Pulmonary artery endothelial cell (primary cell): ENCODE measurements at places on chromosomes 7 and 10.

- DNase-seq, result no peak
These were observed 37.7 kb upstream of the GOLGA7B start for GRCh38 chr10:97811958-97812357.

- no peak for DNase-seq
These were observed 35.1 kb downstream of the LANCL2 start for GRCh38 chr7:55400191-55400590.

- DNase-seq, result no peak
These were observed 3.2 kb upstream of the VGF start for GRCh38 chr7:101168412-101169049.

- no peak for DNase-seq
These were observed 46.9 kb downstream of the AHCYL2 start for GRCh38 chr7:129271500-129272355.

DNA sequence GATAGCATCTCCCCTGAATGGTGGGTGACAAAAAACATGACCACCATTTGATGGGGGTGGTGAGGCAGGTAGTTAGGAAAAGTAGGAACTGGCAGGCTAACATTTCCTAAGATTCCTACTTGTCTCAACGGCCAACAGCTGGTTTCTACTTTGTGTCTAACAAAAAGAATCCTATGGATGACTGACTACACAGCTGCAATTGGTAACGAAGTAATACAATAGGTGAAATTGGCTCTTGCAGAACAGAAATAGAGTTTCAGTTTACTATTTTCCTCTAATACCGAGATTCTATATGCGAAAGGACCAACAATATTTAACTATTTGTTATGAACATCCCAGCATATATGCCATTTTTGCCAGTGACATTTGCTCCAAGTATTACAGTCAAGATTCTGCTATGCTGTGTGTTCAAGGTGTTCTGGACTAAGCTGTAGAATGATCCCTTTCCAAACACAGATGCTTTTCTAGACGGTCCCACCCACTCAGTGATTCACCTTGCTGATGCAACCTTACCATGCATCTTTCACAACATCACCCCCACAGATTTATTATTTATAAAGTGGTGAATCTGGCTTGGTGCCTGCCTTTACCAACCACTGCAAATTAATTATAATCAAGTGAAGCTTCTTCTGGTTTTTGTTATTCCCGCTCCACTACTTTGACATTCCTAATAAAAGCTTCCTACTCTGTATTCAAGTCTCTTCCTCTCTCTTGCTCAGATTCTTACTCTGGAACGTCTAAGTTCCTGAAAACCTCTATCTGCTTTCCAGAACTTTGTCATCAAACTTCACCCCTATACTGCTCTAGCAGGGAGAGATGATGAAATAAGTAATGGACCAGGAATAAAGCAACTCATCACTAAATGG, 16.8 kb downstream of the BBIP1 start:
- DNase-seq, result no peak

GRCh38 chr10:77244746-77245145, 392.9 kb downstream of the KCNMA1 start:
- no peak for DNase-seq

- no peak for DNase-seq
These were observed 118.8 kb downstream of the AOAH start for GRCh38 chr7:36605261-36606051.
